Left renal cortex interstitium (tissue), 4 donors: ENCODE measurements at places on chromosomes 5 and 9. TPM values are rescaled to one million over a fixed set of nuclear protein-coding genes. Genes with fewer than 3 reads are reported as not detected.

DNA sequence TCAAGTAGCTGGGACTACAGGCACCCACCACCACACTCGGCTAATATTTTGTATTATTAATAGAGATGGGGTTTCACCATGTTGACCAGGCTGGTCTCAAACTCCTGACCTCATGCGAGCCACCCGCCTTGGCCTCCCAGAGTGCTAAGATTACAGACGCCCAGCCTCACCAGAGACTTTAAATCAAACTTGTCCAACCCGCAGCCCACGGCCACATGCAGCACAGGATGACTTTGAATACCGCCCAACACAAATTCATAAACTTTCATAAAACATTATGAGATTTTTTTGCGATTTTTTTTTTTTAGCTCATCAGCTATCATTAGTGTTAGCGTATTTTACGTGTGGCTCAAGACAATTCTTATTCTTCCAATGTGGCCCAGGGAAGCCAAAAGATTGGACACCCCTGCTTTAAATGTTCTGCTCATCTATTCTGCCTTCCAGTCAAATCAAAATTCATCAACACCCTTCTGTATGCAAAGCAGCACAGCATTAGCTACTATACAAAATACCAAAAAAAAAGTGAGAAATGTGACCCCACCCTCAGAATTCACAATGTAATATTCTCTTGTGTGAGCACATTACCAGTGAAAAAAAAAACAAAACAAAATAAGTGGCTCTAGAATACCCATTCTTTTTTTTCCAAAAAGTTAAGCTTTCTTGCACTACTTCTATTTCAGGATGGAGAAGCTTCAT lies 42.7 kb upstream of the CDC42SE2 start:
- DNase-seq: no peak

DNA sequence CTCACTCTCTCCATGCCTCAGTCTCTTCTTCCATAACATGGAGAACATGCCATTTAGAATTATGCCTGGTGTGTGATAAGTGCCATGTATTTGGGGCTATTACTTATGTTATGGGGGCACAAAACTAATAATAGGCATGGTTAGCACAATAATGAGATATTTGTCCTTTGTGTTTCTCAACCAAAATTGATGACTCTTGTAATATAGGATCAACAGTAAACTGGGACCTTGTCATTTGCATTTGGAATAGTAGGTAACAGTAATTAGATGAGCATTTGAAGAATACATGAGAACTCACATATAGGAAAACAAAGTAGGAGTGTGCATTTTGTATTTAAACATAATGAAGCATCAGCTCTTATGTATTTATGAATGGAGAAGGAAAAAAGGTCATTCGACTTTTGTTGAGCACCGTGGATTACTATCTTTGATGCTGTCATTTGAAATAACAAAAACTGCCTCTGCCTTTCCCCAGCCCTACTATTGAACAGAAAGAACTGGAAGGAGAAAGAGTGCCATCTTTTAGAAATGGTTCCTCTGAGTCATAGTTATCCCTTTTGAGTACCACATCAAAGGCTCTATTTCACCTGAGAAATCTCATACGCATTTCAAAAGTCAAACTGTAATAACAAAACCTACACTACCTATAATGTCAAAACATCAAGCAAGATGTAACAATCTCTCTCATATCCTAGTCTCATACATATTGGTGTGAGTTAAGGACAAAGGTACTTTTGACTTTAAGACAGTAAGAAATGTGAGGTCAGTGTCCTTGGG lies 655.2 kb downstream of the PDE4D start:
- DNase-seq: no peak

- no peak for DNase-seq
These were observed 1018.0 kb downstream of the CDH18 start for GRCh38 chr5:18970000-18970399.

Gene PCDHB12
- 5.5 TPM for polyA plus RNA-seq

Gene TTC1
- 65.1 TPM for polyA plus RNA-seq

- no peak for DNase-seq
These were observed 29.4 kb downstream of the RAD23B start for GRCh38 chr9:107312376-107313050.
